ENCODE measurements at places on chromosomes 1 and 21.

GRCh38 chr1:94974241-94974640 lies 47.3 kb upstream of the CNN3 start:
- no peak for DNase-seq

DNA sequence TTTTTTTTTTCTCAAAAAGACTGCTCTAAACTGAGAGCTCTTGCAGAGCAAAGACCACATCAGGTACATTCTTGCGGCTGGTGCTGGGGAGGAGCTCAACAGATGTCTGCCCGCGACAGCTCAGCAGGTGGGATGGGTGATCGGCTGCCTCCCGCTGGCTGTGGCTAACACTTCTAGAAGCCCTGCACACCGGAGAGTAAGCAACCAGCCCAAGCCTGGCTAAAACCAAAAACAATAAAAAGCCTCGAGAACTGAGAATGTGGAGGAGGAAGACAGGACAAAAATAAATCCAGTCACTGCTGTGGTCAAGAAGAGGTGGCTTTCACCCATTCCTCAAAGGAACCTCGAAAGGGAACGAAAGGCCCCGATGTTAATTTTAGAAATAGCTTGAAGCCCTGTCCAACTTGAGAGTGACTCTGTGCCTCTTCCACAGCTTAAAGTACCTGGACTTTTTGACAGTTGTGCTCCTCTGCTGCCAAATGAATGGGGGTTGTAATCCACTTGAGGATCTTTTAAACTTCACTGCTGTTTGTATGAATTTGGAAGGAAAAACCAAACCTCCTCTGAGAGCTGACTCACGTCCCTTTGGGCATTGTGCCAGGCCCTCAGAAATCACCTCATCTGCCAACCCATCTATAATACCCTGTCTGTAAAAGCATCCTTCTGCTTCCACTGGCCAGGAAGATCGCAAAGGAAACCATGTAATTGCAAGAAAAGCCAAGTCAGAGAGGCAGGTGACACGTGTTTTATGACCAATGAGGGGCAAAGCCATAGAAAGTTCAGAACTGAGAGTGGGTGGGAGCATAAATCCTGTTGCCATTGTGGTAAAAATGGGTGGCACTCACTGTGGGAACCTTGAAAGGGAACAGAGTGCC lies 78.6 kb downstream of the KCNN3 start:
- DNase-seq: peak; percentile 61

DNA sequence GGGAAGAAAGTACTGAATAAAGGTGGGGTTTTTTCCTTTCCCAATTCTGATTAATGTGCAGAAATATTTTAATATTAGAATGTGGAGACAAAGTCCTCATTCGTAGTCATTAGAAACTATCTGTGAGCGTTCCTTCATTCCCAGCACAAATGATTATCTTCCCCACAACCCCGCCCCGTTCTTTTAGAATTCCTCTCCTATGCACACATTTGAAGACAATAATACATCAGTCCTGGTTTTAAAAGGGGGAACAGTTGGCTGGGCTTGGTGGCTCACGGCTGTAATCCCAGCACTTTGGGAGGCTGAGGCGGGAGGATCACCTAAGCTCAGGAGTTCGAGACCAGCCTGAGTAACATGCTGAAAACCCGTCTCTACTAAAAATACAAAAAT lies 876 bp downstream of the ALDH9A1 start:
- DNase-seq: no peak

DNA sequence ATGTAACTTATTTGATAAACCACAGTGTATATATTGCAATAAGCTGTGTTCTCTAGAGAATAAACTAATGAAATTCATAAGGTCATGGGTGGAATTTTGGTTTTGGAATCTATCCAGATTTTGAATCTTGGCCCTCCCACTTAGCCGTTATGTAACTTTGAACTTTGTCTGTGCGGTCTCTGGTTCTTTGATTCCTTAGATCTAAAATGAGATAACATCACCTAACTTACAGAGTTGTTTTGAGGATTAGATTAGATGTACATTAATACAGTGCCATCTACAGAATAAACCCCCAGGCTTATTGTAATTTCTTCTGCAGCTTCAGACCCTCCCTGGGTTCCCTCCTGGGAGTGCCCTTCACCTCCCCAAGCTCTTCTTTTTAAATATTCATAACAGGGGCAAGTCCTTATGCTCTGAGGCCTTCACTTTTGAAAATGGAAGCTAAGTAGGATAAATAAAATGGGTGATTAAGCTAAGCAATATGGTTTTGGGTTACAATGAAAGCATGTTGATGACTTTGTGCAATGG lies 124.3 kb downstream of the ATG4C start:
- no peak for DNase-seq

DNA sequence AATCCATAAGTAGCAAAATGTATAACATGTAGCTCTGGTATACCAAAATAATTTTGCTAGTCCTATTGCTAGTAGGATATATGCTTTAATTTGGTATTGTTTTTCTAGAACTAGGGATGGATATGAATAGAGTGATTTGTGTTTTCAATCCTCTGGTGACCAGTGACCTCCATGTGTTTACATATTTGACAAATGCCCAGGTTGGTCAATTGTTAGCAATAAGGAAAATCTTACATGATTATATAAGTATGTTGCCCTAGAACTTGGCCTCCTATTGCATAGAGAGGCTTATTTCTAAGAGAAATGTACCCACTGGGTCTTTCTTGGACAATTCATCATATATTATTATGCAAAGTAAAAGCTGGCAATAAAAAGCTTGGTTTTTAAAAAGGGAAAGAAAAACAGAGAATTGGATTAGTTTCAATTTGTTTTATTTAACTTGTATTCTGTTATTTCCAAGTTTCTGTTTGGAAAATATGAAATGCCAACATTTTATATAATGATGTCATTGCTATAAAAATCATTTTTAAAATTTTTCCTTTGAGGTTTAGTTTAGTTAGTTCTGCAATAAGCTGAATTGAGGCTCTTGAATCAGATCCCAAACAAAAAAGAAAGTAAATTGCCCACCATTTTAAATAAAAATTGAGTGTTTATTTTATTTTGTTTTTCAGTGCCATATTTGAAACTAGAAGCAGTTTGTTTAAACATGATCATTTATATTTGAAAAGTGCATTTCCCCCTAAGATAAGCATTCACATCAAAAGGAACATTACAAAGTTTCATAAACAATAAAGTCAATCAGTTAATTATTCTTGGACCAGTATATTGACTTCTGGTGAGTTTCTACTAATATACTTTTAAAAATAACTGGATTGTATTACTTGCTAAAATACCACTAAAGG lies 210.9 kb downstream of the ZC3H11B start:
- no peak for DNase-seq

DNA sequence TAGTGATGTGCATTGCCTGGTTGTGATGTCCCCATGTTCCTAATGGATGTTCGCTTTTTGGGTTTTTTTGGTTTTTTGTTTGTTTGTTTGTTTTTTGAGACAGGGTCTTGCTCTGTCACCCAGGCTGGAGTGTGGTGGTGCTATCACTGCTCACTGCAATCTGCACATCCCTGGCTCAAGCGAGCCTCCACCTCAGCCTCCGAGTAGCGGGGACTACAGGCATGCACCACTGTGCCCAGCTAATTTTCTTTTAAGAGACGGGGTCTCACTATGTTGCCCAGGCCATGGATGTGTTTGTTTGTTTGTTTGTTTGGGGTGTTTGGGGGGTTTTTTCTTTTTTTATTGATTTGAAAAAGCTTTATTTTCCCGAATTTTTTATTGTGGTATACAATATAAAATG lies 2.1 kb downstream of the COL6A2 start:
- no peak for DNase-seq

Data from activated T-cell treated with anti-CD3 and anti-CD28 coated beads for 4 hours (primary cell).